Stimulated activated CD8-positive, alpha-beta memory T cell treated with anti-CD3 and anti-CD28 coated beads, Interleukin-4, amount 100 ng/mL, for 1 hour (primary cell): ENCODE measurements at places on chromosomes 13 and 19.

- no peak for DNase-seq
Measured at GRCh38 chr13:100339411-100339940, 249.1 kb downstream of the GGACT start.

- peak; percentile 27 for DNase-seq
Measured at GRCh38 chr19:54266133-54266532, 9.1 kb upstream of the LILRB5 start.

GRCh38 chr19:42051166-42052115 lies 18.6 kb downstream of the GRIK5 start:
- DNase-seq = no peak

DNA sequence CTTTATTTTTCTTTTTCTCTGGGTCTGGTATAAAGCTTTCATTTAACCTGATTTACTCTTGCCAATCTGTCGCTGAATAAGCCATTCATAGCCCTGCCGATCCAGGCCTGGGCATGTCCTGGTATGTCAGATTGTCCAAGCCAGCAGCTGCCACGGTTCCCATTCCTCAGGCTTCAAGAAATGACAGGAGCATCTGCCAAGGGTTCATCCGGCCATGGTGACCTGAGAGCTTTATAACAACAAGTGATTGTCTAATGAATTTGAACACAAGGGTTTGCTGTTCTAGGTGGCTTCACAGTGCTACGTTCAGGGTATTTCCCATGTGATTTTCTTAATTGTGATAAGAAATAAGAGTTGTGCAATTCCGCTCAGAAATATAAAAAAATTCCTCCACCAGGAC lies 20.0 kb downstream of the PNMA8A start:
- DNase-seq = no peak

- no peak for DNase-seq
Measured at GRCh38 chr13:48162217-48162616, 67.3 kb upstream of the MED4 start.

GRCh38 chr19:8204961-8205360 lies 4.2 kb upstream of the CERS4 start:
- DNase-seq = no peak
